ENCODE measurements at places on chromosomes 16 and 17. TPM values are rescaled to one million over a fixed set of nuclear protein-coding genes. Genes with fewer than 3 reads are reported as not detected.

Gene RAD51C
- 54.5 TPM for total RNA-seq

Gene TP53TG3C
- total RNA-seq: 0.24 TPM

Gene CRHR1
- 0.16 TPM for total RNA-seq

Gene GDPD1
- 0.90 TPM for total RNA-seq

Gene ALOXE3
- 8.0 TPM for total RNA-seq

Measured in A549 treated with CORT108297 at 1 μM for 4 hours (cell line).